Astrocyte of the cerebellum (primary cell): ENCODE measurements at places on chromosomes 2 and 18.

DNA sequence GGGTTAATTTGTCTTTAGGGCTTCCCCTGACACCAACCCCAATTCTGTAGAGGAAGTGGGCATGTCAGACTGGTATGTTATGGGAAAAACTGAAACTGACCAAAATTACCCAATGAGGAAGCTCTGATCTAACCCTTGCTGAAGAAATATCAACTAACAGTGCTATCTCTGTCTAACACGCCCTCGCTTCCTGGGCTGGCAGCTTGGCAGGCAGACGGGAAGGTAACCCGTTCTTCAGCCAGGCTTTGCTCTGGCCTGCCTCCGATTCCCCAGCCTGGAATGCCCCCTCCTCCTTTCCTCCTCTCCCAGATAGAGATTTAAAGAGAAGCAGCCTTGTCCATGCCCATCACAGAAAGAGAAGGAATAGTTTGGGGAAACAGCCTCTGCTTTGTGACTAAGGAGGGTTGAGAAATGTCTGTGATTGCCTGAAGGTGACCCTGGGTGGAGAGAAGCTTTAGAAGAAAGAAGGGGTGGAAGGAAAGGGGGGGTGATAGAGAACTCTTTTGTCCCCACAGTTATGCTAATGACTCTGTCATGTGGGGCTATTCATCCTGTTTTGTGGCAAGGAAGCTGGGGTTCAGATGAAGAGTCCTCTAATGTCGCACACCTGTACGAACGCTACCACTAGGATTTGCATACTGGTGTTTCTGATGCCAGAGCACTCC lies 15.4 kb downstream of the HK2 start:
- no peak for DNase-seq

DNA sequence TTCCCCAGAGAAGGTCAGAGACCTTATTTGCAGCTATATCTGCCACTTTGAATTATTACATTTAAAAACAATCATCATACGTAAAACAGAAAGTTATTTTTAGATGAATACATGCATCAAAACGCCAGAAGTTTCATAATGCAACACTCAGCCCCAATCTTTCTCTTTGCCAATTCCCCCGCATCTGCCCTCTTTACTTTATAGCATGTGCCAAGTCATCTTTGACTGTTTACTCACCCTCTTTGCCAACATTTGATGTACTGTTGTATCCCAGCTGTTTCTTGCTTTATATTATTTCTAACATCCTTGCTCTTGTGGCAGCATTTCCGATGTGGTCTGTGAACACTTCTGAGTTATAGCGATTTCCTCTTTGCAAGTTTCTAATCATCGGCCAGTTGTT lies 86.2 kb downstream of the CRIM1 start:
- no peak for DNase-seq

DNA sequence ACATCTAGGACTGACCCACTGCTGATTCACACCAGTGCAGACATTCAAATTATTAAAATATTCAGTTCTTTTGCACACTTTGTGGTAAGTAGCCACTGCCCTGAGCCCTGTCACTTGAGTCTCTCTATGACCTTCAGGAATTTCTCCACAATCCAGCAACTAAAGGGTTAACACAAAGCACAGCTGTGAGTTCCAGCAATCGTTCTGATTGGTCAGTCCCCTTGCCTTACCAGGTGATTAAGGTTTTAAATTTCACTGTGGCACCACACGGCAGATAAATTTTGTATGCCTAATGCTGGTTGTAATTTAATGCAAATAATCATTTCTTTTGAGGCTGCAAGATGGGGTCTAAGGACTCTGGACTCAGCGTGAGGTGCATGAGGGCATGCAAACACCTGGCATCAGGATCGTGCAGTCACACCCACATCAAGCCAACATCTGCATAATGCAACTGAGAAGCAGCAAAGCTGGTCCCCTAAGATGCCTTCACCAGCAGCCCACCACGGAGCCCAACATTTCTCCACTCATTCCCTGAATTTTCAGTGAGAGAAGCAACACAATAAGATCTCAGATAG lies 36.6 kb downstream of the SLC14A1 start:
- DNase-seq = no peak

GRCh38 chr2:84946204-84947009 lies 24.6 kb upstream of the KCMF1 start:
- DNase-seq = no peak

GRCh38 chr2:155815275-155815674 lies 517.2 kb downstream of the NR4A2 start:
- no peak for DNase-seq
